Left cardiac atrium (tissue), 4 donors: ENCODE measurements at places on chromosomes 11 and 22. TPM values are rescaled to one million over a fixed set of nuclear protein-coding genes. Genes with fewer than 3 reads are reported as not detected.

DNA sequence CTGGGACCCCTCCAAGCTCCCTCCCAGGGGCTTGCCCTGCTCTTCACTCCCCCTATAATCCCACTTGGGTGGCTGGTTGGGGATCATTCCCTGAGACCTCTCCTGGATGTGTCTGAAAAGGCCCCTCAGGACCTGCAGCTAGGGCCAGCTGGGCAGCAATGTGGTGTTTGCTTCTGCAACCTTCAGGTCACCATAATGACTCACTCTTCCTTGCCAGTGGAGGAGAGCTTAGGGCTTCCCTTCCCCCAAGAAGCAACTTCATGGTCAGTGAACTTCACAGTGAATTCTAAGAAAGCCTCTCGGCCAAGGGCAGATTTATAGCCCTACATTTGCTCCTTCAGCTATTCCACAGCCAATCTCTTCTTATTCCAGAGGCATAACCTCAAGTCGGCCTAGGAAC, 45.1 kb upstream of the TSPAN18 start:
- no peak for DNase-seq

GRCh38 chr11:8352876-8353505, 89.3 kb upstream of the LMO1 start:
- DNase-seq: no peak

DNA sequence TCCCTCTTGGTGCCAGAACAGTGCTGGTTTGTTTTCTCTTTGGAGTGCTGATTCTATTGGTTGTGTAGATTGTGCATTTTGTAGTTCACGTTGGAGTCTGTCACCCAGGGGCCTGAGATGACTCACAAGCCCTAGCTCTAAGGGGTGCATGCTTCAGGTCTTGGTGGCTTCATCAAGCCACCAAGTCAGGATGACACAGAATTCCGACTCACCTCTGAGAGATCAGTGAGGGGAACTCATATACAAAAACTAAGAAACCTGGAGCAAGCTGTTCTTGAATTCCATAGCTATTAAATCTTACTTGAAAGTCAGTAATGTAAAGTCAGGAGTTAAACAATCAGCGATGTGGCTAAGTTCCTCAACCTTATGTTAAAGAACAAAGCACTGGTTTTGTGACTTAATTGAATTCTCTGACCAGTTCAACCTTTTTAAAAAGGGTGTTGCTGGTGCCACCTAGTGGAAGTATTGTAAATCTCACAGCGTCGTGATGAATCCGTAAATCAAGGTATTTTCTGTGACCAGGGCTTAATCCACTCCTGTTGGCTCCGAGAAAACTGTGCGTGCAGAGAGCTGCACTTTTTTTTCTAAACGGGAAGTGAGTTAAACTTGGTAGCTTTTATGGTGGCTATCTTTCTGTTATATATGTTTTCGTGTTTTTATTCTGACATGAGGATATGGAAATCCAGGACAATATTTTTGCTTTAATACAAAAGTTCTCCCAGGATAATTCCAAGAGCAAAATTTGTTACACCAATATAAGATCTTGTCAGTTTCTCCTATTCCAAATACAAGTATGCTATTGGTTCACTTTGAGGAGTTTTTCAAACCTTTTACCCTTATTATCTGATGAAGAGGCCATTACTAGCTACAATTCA, 14.6 kb downstream of the MMP13 start:
- DNase-seq: no peak

GRCh38 chr11:70129051-70129592, 51.0 kb downstream of the ANO1 start:
- DNase-seq: no peak

DNA sequence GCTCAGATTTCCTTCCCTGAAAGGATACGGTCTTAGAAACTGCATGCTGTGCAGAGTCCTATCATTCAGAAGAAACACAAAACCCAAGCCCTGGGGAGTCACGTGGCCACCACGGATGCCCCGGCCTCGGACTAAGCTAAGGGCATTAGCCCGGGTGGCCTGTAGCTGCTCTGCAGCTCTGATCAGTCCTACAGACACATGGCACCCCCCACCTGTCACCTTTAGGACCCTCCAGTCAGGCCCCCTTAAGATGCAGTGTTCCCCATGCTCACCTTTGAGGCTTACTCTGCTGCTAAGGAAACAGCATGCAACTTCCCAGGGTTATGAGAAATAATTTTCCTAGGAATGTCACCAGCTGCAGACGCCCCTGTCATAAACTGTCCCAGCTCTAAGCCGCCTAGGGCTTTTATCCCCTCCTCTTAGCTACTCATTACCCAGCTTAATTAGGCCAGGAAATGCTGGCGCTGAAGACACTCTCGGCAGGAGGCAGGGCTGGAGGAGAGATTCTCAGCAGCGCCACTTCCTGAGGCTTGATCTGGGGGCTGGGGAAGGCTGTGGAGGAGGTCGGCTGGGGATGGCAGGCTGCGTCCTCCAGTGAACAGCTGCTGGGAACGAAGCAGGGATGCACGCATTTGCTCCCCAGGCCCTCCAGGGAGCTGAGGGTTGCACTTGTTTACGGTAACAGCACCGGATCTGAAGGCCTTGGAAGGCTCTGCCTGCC, 47.2 kb upstream of the ADA2 start:
- no peak for DNase-seq

GRCh38 chr11:114350022-114350421, 50.3 kb downstream of the C11orf71 start:
- DNase-seq: no peak

GRCh38 chr22:50001388-50002231, 11.0 kb downstream of the IL17REL start:
- DNase-seq: no peak

DNA sequence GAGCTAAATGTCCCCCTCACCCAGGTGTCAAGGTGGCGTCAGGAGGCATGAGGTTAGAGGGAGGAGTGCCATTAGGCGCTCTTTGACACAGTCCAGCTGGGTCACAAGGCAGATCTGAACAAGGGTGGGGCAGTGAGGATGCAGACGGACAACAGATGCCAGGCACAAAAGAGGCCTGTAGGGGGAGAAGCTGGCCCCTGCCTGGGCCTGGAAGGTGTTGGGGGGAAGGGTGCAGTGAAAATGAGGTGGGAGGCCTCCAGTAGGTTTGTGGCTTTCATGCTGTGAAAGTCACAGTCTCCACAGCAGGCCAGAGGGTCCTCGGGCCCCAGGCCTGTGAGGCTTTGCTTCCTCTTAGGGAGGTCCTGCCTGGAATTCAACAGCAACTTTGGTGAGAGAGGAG, 85.0 kb upstream of the PLET1 start:
- no peak for DNase-seq

DNA sequence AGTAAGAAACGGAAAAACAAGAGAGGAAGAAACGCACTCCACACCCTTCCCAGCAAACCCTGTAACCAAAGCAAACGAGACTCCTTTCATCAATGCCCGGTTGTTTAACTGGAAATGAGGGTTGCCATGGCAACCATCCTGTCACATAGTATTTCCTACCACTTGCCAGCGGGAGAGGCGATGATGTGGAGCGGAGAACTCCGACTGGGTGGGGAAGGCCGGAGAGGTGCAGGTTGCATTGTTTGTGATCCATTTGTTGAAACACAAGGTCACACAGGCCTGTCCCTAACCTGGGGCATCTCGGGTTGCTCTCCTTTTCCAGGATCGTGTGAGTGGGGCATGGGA, 609.9 kb downstream of the BUD13 start:
- no peak for DNase-seq

DNA sequence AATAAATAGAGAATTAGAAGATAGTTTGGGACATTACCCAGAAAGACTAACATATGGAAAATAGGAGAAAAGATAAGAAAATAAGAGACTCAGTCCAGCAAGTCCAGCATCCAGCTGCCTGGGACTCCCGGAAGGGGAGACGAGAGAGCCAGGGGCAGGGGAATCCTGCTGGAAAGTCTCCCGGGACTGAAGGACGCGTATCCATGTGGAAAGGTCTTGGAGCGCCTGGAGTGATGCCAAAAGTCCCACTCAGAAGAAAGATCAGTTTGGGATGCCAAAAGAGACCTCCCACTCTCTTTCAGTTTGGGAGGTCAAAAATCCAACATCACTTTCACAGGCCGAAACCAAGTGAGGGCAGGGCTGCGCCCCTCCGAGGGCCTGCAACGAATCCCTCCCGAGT, 30.7 kb downstream of the LRFN4 start:
- no peak for DNase-seq

- no peak for DNase-seq
These were observed 24.0 kb downstream of the ABCC8 start for GRCh38 chr11:17452668-17453067.

DNA sequence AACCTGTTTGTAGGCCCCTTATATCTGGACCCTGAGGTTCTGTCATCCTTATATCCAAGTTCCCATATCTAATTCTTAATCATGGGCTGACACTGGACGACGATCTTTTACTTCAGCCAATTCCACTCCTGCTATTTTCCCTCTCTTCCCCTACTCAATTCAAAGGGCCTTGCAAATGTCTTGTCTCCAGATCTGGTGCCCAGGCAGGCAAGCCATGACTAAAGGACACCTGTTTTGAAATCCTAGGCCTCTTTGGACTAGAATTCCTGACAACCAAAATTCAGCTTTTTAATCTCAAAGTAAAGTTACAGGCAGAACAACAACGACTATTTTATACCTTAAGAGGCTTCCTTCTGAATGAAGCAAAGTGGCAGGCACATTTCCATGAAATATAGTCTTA, 963.4 kb downstream of the DLG2 start:
- no peak for DNase-seq

DNA sequence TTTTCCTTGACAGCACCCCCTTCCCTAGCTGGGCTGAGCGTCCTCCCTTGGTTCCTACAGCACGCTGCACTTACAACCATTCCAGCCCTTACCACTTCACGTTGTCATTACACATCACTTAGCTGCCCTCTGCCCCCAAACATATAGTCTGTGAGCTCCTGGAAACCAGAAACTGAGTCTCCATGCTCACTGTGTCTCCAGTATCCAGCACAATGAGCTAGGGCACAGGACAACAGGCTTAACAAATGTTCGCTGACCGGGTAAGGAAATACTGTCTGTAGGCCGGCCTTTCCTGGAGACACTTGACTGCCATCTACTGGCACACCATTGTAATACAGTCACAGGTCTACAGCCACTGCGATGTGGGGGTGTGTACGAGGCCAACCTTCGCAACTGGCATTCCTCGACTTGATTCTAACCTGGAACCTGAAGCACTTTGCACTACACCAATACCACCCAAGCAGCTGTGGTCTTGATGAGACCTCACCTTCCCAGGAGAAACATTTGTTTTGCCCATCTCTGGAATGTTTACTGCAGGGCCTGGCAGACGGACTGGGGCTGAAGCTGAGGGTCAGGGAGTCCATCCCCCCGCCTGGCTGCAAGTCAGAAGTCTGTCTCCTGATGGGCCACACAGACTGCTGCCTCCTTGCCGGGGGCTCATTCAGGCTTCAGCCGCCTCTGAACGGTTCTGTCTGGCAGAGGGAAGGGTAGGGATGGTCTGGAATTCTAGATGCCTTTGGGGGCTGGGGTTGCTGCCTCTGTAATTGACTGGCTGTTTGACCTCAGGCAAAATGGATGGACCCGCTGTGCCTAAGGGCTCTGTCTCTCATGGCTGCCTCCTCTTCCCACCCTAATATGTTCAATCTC, 72.0 kb downstream of the SYN3 start:
- peak; percentile 64 for DNase-seq

DNA sequence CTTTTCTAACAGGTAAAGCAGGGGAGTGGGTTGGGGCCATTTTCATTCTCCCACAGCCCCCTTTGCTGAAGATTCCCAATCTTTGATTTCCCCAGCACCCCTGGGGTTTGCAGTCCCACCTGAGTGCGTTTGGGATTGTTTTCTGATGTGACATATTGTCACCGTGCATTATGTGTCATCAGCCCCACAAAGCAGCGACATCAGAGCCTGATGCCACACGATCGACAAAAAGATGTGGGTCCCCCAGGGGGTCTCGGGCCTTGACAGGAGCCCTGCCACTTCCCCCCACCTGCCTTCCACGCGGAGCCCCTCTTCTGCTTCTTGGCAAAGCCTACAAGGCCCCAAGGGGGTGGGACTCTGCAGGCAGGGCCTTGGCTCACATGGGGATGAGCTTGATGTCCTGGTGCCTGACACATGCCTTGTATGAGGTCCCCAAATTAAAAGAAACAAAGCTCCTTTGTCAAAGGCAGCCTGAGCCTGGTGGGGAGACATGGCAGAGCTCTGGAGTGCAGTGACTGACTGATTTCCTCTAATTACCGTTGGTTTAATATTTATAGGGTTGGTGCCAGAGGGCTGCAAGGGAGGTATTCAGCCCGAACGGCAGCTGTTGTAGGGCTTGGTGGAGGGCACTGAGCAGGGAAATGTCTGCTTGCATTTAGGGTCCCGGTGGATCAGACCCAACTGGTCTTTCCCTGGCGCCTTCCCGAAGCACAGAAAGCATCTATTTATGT, 149.2 kb downstream of the MIAT start:
- no peak for DNase-seq

DNA sequence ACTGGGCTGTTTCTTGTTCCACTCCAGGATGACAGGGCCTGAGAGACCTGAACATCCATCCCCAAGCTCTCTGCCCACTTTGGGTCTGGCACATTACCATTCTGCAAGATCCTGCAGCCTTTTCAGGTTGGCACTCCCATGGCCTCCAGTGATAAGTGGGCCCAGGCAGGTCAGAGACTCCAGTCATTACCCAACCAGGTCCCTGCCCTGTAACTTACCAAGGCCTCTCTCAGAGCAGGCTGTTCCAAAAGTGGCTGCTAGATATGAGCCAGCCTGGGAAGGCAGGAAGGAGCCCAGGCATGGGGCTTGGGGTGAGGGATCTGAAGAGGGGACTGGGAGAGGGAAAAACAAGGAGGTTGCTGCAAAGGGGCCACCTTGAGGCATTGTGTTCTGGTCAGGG, 35.9 kb downstream of the KCNQ1OT1 start:
- DNase-seq: no peak

- DNase-seq: no peak
These were observed 56.6 kb upstream of the WNT7B start for GRCh38 chr22:46033256-46034200.

GRCh38 chr11:47369676-47370075, 8.7 kb downstream of the SPI1 start:
- no peak for DNase-seq

GRCh38 chr22:46590334-46590733, 29.9 kb upstream of the GRAMD4 start:
- peak; percentile 67 for DNase-seq

- DNase-seq: peak; percentile 60
These were observed 15.2 kb downstream of the PRPF19 start for GRCh38 chr11:60891103-60891741.

- DNase-seq: no peak
These were observed 16.0 kb downstream of the CDC45 start for GRCh38 chr22:19495562-19496323.

Gene NXPE4
- not detected for total RNA-seq

Gene GGT5
- 41.5 TPM for total RNA-seq

Gene POU2AF3
- total RNA-seq: 0.18 TPM

Gene SCGB1D1
- total RNA-seq: not detected

Gene LMO2
- total RNA-seq: 15.8 TPM

Gene DNAJB7
- total RNA-seq: not detected

Gene OR5D16
- total RNA-seq: not detected

Gene OR51B2
- not detected for total RNA-seq

Gene GUCY1A2
- total RNA-seq: 7.1 TPM

Gene BACE1
- total RNA-seq: 14.6 TPM

Gene SCGB1C1
- not detected for total RNA-seq

Gene P2RY6
- 4.4 TPM for total RNA-seq
